ENCODE measurements at places on chromosomes 12 and 14.

DNA sequence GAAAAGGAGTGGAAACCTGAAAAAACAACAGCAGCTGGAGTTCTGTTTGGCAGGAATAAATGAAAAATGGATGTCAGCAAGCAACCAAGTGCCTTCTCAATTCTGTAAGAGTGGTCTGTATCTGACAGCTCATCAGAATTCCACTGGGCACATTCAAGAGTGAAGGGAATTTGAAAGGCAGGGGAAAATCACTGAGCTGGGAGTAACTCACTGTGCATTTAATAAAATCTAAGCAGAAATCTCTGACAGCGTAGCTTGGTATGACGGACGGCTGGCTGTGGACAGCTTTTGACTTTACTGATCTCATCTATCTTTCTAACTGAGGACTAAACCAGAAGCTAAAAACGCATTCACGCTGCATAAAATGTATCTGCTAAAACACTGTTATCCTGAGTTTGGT lies 153.4 kb downstream of the RIMBP2 start:
- DNase-seq = no peak

DNA sequence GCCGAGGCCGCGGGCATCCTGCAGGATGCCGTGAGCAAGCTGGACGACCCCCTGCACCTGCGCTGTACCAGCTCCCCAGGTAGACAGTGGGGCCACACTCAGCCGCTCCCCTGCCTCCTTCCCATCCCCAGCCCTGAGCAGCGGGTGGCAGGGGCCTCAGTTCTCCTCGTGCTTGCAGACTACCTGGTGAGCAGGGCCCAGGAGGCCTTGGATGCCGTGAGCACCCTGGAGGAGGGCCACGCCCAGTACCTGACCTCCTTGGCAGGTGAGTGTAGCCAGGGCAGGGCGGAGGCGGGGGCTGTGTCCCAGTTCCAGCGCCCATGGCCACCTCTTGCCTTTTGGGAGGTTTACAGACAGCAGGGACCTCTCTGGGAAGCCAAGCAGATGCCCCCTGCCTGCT lies 22.9 kb downstream of the HIP1R start:
- no peak for DNase-seq

DNA sequence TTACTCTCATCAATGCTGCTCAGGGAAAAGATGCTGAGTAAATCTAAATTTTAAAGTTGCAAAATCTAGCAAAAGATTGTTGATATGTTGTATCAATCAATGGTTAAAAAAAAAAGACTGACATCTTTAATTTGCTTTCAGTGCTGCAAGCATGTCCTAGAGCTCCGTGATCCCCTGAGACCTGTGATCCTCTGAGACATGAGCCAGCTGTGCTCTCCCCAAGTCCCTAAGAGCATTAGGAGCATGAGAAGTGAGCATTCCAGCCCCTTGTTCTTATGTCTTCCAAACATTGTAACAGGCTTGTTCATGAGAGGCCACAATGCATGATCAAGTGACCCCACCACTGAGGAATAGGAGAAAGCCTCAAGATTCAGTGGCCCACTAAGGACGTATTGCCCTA lies 116.6 kb downstream of the DAD1 start:
- no peak for DNase-seq

- no peak for DNase-seq
These were observed 4.6 kb upstream of the SLCO1B3 start for GRCh38 chr12:20805921-20806320.

GRCh38 chr12:52867642-52868041 lies 18.8 kb upstream of the KRT78 start:
- no peak for DNase-seq

DNA sequence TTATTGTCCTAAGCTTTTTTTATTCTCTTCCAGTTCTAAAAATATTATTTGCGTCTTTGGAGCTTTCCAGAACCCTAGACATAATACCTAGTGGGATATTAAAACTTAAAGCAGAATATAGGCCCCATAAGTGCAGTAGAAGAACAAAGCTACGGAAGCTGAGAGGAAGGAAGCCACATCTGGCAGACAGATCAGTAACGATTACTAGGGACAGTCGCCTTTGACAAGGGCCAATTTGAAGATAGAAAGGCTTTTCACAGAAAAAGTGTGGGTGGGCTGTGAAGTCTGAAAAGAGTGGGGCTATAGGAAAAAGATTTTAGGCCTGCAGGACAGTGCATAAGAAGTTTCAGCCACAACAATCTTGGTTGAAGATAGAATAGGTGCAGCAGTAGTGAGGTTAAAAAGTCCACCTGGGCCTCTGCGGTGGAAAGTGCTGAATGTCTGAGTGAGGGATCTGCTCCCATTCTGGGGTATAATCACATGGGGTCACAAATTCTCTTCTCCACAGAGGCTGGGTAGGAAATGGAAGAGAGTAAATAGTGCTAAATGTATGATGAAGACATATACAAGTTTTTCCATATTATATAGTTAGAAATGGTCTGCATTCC lies 114.5 kb downstream of the CMAS start:
- no peak for DNase-seq

GRCh38 chr12:89529738-89530137 lies 3.9 kb upstream of the POC1B start:
- no peak for DNase-seq

GRCh38 chr12:106081606-106082005 lies 57.1 kb downstream of the NUAK1 start:
- no peak for DNase-seq

DNA sequence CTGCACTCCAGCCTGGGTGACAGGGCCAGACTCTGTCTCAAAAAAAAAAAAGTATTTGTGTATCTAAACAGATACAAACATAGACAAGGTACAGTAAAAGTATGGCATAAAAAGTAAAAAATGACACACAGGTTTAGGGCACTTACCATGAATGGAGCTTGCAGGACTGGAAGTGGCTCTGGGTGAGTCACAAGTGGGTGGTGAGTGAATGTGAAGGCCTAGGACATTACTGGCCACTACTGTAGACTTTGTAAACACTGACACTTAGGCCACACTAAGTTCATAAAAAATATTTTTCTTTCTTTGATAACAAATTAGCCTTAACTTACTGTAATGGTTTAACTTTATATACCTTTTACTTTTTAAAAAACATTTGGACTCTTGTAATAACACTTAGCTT lies 38.0 kb upstream of the EIF5 start:
- DNase-seq = no peak

- no peak for DNase-seq
These were observed 318.8 kb downstream of the NAV3 start for GRCh38 chr12:78149459-78149858.

DNA sequence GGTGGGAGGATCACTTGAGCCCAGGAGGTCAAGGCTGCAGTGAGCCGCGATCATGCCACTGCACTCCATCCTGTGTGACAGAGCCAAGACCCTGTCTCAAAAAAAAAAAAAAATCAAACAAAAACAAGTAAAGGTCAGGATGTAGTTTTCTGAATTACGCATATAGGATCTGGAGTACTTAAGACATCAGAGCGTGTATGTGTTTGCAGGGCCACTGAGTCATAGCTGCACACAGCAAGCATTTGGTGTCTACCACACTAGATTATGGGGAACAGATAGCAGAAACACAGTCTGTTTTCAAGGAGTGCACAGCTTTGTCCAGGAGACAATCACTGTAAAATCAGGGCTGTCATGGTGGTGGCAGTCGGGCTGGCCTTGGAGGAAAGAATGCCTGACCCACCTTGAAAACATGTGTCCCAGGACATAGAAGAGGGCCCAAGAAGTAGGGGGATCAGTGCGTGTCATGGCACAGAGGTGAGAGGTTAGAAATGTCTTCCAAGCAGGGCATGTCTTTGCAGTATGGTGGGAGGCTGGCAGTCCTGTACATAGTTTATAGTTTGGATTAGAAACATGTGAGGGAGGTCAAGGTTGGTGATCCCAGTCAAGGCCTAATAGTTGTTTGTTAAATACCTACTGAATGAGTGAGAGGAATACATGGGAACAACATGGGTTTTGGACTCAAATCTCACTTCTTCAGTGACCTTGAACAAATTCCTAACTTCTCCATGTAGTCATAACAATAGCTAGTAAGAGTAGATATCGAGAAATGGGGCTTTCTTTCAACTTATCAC lies 23.6 kb upstream of the C12orf71 start:
- DNase-seq = no peak

- DNase-seq = no peak
These were observed 182.3 kb downstream of the PELI2 start for GRCh38 chr14:56300495-56300894.

- DNase-seq = no peak
These were observed 502 bp downstream of the KIF26A start for GRCh38 chr14:104138718-104139459.

- DNase-seq = no peak
These were observed 29.7 kb downstream of the ZNF605 start for GRCh38 chr12:132926415-132926833.

GRCh38 chr12:108305520-108305919 lies 33.6 kb downstream of the CMKLR1 start:
- no peak for DNase-seq
